ENCODE measurements at places on chromosomes 11 and 22.

GRCh38 chr11:58466293-58466692 is 24.3 kb upstream of the OR5B12 start:
- DNase-seq = no peak

- DNase-seq = no peak
Observed at GRCh38 chr22:27844656-27845591, 43.4 kb upstream of the MN1 start.

- no peak for DNase-seq
Observed at GRCh38 chr11:72602250-72602904, 71.8 kb downstream of the PDE2A start.

DNA sequence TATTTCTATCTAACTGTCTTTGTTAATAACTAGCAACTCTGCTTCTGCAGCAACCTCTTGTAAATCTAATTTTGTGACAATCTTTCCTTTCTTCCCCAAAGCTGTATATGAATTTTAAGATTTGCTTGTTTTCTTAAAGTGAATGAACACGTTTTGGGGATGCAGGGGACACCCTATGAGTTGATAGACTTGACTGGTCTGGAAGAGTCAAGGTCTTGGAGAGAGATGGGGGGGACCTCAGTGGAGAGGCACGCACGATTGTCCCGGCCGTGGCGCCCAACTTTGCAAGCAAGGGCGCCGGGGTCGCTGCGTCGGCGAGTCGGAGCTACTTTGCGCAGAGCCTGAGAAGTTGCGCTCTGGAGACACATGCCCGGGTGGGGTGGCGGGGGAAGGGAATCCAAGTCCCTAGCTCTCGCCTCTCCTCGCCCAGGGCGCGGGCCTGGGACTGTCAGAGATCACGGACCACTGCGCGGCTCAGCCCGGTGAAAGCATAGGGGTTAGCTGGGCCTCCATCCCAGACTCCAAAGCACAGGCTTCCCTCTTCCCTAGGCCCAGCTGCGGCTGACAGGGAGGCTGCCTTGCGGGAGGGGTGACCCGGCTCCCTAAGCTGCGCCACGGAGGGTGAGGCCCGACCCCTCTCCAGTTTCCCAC is 854 bp downstream of the ABCC8 start:
- DNase-seq = no peak

DNA sequence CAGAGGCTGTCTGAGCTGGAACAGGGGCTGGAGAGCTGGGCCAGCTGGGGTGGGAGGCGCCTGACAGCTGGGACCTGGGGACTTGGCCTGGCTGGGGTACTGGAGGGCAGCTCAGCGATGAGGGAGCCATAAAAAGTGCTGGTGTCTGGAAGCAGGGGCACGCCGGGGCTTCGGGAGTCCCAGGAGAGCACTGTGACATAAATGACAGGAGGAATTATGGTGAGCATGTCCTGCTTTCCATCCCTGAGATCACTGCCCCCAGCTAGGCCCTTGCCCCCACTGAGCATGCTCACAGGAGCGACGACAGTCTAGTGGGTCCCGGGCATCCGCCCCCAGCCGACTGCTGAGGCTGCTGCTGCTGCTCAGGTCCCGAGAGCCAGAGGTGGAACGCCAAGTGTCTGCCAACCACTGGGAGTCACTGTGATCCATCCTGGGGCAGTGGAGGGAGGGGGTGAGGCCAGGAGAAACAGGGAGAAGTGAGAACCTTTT is 6.2 kb downstream of the ROBO4 start:
- no peak for DNase-seq

DNA sequence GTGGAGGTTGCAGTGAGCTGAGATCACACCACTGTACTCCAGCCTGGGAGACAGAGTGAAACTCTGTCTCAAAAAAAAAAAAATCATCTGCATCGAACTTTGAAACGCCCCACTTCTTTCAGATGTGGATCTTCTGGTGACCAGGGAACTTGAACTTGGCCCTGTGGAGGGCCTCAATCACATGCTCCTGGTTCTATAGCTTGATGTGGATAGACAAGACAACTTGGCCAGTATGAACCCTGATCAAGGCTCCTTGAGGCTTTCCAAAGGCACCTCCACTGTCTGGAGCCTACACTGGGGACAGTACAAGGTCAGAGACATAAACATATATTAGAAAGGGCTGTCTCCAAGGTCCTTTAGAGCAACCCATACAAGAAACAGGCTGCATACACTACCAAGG is 30.6 kb downstream of the RAB30 start:
- no peak for DNase-seq

DNA sequence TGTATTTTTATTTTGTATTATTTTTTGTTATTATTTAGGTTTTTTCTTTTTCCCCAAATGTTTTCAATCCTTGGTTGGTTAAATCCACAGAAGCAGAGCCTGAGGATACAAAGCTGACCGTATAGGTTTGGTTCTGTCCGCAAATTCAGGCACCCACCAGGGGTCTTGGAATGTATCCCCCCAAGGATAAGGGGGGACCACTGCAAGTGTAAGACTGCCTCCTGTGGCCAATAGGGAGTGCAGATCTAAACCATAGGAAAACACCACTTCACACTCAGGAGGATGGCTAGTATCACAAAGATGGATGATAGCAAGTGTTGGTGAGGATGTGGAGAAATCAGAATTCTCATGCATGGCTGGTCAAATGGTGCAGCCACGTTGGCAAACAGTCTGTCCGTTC is 20.0 kb downstream of the CPT1A start:
- DNase-seq = no peak

- DNase-seq = no peak
Observed at GRCh38 chr11:73397468-73398131, 21.4 kb downstream of the RELT start.

DNA sequence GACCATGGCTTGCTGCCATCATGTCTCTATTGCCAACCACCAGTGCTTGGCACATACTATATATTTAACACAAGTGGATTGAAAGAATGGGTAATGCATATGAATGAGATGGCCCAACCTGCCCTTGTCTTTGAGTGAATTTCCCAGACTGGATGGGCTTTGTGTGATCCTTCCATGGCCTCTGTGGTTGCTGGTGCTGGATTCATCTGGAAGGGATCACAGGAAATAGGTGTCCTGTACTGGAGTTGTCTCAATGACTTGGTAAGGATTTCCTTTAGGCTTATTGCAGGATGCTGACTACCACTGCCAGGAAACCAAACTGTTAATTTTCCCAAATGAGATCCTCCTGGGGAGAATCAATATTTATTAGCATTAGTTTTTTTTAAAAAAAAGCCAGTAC is 328.6 kb downstream of the TMEM135 start:
- DNase-seq = no peak

DNA sequence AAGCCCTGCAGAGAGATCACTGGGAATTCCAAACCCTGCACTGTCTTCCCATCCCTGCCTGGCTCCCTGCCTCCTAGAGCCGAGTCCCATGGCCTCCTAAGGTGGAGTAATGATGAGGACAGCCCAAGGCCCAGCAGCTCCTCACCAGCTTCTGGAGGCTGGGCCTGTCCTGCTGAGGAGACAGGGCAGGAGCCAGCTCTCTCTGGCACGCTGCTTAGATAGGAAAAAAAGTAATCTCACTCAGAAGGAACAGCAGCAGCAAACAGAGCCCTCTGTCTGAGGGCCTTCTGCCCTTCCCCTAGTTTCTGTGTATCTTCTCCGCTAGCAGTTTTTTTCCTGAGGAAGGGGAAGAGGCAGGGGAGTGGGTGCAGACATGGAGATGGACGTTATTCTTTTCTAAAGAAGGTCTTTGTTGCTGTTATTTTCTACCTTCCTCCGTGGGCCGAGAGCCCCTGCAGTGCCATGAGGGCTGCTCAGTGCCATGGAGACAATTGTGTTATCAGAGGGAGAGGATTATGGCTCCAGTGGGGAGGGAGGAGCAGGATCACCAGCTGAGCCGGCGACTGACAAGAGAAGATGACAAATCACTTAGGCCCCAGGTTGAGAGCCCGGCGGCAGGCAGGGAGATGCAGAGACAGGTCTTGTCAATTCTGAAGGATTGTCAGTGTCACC is 315.3 kb downstream of the BUD13 start:
- DNase-seq = no peak

- DNase-seq = no peak
Observed at GRCh38 chr11:112321501-112322172, 61.0 kb upstream of the PLET1 start.

DNA sequence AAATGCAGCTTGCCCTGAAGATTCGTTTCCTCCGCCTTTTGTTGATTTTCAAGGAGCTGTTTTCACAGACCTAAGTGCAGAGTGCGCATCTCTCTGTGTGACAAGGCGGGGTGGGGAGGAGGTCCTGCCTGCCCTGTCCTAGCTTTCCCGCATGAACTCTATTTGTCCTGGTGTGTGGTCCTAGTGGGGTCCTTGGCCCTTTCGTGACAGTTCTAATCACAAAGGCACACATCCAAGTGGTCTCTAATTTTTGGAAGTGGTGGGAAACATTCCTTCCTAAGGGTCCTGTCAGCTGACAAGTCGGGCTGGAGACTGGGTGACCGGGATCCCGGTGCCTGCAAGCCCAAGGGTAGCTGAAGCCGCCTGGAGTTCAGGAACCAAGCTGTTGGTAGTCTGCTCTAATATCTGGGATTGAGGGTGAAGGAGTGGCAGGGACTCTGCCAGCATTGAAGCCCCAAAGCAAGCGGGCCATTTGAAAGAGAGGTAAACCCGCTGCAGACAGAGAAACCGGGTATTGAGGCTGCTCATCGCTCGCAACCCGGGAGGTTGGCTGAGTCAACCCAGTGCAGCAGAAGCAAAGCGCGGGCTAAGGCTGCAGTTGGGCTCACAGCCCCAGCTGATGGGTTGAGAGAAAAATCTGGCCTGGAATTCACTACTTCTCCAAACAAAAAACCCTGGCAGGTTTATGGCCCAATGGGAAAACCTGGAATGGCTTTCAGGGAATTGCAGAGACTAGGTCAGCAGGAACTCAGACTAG is 28.1 kb upstream of the FBXO3 start:
- no peak for DNase-seq

DNA sequence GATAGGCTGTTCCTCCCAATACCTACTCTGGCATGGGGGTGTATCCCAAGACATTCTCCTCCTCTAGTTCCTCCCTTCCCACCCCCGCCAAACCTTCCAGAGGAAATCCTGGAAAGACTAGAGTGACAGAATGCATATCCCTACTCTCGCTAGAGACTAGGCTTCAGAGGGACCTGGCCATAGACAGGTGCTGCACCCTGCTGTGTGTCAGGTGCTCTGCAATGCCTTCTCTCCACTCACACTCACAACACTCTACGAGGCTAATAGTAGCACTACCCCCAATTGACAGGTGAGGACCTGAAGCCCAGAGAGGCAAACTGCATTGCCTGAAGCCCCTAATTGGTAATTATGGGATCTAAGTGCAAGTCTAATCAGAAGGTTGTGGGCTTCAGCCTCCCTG is 46.2 kb upstream of the LMO1 start:
- no peak for DNase-seq

DNA sequence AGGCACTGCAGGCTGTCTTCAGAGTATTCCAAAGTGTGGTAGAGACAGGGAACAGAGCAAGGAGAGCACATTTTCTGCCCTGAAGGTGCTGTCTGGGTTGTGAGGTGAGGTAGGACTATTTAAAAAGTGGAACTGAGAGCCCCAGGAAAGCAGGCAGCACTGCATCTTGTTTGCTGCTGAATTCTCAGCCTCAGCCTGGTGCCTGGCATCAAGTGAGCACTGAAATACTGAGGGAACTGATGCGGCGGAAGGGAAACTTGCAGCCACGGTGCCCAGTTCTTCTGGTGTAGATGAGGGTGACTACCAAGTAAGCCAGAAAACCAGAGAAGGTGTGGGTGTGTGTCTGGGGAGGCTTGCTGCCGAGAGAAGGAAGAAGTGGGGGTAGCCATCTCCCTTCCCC is 59.5 kb downstream of the TNRC6B start:
- DNase-seq = no peak

GRCh38 chr11:57905439-57905838 is 118.2 kb upstream of the OR9Q1 start:
- no peak for DNase-seq

GRCh38 chr11:87331273-87331672 is 293.5 kb downstream of the TMEM135 start:
- no peak for DNase-seq

DNA sequence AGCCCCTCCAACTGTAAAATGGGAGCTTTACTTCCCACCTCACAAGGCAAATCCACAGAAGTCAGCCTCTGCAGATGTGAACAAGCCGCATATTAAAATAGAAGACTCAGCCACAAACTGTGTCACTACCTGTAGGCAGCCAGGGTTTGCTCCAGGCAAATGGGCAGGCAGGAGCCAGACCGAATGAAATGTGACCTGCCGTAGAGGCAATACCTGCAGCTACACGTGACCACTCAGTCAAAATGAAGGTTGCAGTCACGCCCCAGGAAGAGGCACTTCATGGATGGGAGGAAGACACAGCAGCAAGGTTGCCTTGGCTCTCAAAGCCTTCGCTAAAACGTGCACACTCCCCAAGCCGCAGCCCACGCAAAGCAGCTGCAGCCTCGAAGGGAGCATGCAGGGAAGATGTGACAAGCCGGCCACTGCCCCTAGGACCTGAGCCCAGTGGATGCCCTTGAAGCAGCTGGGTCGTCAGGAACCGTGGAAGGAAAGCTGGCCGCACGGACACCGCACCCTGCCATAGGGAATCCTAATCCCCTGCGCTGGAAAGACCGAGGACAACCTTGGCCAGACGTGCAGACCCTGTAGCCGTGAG is 53.1 kb downstream of the SHANK2 start:
- DNase-seq = no peak

DNA sequence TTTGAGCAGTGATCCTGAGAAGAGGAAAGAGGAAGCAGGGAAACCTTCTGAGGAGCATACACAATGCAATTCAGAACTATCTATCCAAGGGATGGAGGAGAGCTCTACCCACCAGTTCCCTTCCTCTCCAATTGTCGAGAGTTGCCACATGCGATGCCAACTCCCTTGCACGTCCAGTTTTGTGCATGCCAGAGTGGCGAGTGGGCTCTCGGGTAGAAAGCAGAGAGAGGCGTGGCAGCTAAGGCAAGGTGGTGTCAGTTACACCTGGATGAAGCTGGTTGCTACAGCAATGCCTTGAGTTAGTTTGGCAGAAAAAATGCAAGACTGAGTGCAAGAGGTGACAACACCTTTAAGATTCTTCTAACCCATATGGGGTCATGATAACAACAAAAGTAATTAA is 420.4 kb upstream of the CCDC90B start:
- DNase-seq = no peak

DNA sequence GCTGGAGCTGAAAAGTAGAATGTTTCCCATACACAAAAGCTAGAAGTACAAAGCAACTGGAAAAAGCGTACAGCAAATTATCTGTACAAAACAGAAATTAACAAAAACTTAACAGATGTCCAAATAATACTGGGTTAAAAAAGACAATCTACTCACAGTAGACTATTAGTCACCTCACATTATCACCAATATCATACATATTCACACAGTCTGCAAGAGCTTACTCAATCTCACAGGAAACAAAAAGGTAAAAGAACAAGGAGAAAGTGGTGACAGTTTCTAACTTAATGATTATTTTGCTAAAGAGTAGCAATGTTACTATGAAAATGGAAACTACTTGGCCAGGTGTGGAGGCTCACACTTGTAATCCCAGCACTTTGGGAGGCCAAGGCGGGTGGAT is 11.9 kb downstream of the CELF1 start:
- DNase-seq = no peak

DNA sequence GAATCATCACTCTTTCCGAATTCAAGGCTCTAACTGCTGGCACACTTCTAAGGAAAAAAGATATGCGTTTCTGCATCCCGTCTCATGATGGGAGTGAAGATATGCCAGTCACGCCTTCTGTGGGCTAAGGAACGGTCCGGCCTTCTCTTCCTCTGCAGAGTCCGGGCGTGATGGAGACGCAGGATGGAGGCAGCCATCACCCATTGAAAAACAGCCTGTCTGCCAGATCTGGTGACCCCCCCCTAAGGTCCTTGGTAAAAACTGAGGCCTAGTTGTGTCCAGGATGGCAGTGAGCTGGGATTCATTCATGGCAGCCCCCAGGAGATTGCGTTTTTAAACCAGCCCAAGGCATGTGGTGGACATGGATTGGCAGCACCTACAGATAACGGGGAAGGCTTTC is 6.9 kb upstream of the EFCAB6 start:
- DNase-seq = no peak

Measured in stimulated activated CD8-positive, alpha-beta memory T cell treated with anti-CD3 and anti-CD28 coated beads, Interleukin-2, amount 100 ng/mL, for 1 hour (primary cell).